ENCODE measurements at places on chromosomes 7 and 10.

- ATAC-seq, result 0 out of 3 replicates have a peak, but pooled peaks have one; percentile 22
These were observed 15.3 kb upstream of the TMEM248 start for GRCh38 chr7:66905689-66906088.

- no peak for ATAC-seq
These were observed 1.4 kb downstream of the PODXL start for GRCh38 chr7:131554880-131555516.

DNA sequence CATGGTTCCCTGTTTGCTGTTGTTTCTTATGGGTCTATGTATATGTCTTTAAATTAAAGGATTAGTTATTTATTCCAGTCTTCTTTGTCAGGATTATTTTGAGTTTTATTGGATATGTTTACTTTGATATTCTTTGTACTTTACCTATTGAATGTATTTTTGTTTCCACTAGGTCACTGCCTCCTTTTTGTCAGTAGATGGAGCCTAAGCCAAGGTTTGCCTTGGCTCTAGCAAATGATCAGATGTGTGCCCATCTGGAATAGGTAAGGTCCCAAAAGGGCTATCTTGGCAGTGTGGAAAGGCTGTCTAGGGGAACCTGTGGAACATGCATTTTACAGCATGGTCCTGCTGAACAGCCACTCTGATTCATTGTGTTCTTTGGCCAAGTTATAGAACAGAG, 337.3 kb upstream of the GHITM start:
- no peak for ATAC-seq

DNA sequence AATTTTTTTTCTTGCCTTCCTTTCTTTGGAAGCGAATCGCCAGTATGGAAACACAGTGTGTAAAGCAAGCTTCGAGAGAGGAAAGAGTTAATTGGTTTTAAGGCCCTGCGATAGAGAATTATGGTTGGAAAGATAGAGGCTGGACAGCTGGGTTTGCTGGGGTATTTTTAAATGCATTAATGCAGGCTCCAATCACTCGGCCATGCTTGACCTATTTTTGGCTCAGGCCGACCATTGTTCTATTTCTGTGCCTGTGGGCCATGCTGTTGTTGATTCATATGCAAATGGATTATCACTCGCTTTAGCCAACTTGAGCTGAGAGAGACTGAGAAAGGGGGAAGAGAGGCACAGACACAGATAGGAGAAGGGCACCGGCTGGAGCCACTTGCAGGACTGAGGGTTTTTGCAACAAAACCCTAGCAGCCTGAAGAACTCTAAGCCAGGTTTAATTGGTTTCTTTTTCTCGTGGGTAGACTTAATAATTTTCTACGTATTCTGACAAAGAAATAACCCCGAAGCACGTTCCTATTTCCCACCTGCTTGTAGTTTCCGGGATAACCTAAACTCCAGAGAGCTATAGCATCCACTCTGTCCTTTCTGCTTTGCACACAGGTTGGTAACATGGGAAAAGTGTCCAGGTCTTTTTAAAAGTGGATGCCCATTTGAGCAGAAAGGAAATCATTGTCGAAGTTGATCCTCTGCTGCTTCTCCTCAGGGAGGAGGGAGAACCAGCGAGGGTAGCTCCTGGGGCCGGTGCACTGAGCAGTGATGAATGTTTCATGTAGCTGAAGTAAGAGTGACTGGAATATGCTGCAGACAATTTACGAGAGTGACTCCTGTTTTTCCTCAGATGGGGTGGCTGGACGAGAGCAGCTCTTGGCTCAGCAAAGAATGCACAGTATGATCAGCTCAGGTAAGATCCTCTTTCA, at the start of gene HDAC9:
Gene HDAC9, plus strand, starts transcription at position 338 of the 929 bp plus-strand sequence. Its CDS starts 554 bp downstream, at position 892.
- peak; percentile 79 for ATAC-seq

DNA sequence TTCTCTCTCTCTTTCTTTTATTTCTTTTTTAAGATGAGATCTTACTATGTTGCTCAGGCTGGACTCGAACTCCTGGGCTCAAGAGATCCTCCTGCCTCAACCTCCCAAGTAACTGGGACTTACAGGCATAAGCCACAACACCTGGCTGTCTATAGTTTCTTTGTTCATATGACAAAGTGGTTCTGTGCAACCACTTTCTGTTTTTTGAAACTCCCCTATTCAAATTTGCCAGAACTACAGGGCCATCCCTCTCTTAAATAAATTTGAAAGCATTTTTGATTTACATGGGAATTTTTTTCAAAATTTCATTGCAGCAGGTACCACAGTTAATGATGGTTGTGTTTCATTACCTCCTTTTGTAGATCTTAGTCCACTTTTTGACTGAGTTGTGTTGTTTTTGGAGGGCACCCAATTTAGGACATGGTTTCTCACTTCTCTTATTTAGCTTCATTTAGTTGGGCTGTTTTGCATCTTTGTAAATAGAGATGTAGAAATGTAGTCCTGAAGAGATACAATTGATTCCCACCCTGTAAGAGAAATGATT, 119.2 kb downstream of the LRRC4 start:
- no peak for ATAC-seq

DNA sequence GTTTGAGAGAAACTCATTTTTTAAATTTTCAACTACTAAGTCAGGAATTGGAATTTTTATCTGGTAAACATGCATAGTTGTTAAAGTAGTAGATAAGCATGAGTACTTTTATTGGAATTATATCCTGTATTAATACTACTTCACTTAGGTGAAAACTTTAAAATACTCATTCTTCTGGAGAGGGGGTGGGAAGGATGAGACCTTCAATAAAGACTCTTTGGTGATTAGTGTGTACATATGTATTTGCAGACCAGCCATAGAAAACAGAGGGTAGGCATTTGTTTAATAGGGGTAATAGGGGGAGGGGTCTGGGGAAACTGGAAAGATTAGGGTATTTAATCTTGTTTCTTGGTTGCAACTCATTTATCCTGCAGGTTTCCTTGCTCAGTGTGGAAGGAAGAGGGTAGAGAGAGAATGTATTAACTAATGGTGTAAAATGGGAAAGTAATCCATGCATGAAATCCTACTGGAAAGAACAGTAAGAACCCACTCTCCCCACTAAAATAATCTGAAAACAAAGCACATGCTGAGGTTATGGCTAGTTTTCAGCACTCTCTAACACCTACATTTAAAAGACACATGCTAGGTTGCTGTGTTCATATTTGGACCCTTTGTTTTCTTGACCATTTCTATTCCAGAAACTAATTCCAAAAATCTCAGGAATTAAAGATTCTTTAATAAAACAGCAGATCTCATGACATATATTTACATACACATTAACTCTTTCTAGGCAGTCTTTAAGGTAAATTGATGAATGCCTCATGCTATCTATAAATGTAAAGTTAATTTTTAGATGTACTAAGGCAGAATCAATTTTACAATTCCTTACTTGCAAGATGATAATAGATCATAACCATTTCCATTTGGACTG, 6.2 kb upstream of the IGF2BP3 start:
- ATAC-seq, result no peak

DNA sequence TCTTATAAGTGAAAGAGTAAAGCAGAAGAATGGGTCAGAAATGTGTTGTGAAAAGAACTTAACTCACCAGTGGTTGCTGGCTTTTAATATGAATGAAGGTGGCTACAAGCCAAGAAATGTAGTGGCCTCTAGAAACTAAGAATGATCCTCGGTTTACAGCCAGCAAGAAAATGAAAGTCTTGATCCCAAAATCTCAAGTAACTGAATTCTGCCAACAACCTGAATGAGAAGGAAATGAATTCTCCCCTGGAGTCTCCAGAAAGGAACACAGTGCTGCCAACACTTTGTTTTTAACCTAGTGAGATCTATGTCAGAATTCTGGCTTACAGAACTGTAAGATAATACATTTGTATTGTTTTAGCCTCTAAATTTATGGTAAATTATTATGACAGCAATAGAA, 193.0 kb downstream of the FZD1 start:
- ATAC-seq, result no peak

- ATAC-seq, result no peak
These were observed 6.5 kb downstream of the AKR1B1 start for GRCh38 chr7:134452419-134452838.

DNA sequence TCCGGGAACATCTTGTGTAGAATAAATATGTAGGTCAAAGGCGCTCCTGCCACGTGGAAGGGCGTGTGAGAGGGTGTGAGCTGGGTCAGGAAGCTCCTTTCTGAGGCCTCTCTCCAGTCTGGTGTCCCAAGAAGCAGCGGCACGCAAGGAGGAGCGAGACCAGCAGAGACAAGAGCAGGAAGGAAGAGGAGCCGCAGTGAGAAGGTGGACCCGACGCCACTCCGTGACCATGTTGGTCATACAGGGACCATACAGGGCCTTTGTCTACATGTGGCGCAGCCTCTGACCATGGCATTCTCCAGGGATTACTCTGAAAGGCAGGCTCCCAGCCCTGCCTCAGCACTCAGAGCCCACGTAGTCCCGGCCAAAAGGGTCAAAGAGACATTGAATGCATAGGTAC, 26.2 kb upstream of the EN2 start:
- no peak for ATAC-seq

- ATAC-seq, result no peak
These were observed 1016.7 kb downstream of the REEP3 start for GRCh38 chr10:64537928-64538327.

GRCh38 chr10:129969184-129969910, 5.3 kb upstream of the EBF3 start:
- no peak for ATAC-seq

- ATAC-seq, result no peak
These were observed 84.0 kb upstream of the BTBD16 start for GRCh38 chr10:122186816-122187810.

DNA sequence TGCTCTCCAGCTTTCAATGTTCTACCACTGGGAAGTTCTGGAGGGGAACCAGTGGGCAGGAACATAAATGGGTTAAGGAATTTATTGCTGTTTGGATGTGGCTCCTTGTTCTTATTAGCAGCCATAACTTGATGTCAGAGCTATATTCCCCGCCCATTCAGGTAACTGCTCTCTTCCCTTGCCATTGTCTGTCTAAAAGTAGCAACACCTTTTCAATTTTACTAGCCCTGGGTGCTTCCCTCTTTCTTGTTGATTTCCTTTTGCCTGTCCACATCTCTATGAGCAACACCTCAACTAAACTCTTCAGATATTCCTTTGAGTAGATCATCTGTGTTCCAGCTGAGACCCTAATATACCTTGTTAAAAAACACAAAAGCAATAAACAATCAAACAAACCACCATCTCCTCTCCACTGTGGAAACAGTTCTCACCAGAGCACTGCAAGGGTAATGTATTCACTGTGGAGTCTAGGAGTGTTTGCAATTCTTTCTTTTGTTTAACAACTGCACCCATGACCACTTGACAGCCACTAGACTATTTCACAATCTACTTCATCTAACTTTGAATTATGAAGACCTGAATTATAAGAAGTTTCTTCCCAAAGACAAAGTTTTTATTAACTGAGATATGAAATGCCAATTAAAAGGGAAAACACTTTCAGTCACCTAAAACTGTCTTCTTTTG, 436.7 kb downstream of the IPMK start:
- ATAC-seq, result no peak

DNA sequence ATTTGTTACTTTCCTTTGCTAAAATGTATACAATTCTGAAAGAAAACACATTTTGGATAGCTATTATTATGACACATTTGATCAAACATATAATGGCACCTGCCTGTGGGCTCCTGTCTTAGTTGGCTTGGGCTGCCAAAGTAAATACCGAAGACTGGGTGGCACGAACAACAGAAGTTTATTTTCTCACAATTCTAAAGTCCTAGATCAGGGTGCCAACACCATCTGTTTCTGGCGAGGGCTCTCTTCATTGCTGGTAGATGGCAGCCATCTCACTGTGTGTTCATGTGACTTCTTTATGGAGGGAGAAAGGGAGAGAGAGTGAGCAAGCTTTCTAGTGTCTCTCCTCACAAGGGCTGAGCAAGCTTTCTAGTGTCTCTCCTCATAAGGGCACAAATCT, 195.8 kb upstream of the FAM3C start:
- ATAC-seq, result no peak
